Cardiac ventricle fibroblast (primary cell): ENCODE measurements at places on chromosomes 11 and 22. TPM values are rescaled to one million over a fixed set of nuclear protein-coding genes. Genes with fewer than 3 reads are reported as not detected.

TRPM5 gene
- total RNA-seq = not detected in 2 replicates

GPHA2 gene
- not detected in 2 replicates for total RNA-seq

SLC15A3 gene
- total RNA-seq = 9.0 and 17.3 TPM in 2 replicates

GDPD4 gene
- not detected in 2 replicates for total RNA-seq
